ENCODE measurements at places on chromosomes 4 and X.

- no peak for DNase-seq
Measured at GRCh38 chr4:123825596-123826291, 429.1 kb downstream of the SPRY1 start.

DNA sequence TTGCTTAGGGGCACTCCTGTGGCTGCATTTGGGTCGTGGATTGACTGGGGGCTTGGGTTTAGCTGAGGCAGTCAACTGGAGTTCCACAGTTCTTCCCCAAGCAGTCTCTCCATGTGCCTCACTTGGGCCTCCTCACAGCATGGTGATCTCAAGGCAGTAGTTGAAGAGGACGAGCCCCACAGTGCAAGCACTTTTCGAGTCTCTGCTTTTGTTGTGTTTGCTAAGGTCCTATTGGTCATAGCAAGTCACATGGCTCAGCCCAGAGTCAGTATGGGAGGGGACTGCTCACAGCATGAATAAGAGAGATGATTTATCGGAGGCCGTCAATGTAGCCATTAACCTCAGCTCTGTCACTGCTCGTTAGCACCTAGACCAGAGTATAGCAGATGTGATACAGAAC lies 29.7 kb downstream of the BMX start:
- no peak for DNase-seq

DNA sequence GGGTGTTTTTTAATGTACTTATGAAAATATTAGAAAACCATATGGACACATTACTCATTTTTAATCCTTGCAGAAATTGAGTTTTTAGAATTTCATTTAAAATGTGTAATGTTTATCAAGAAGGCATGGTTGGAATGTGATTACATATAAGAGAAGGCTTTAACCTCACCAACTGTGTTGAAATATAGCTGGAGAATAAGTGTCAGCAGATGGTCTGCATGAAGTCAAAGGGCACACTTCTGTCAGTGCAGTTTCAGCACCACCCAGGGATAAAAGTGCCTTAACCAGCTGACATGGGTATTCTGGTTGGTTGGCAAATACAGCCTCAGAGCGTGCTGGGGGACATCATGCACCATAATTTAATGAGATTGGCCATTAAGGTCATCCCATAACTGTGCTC lies 21.2 kb upstream of the ANTXR2 start:
- DNase-seq: no peak

DNA sequence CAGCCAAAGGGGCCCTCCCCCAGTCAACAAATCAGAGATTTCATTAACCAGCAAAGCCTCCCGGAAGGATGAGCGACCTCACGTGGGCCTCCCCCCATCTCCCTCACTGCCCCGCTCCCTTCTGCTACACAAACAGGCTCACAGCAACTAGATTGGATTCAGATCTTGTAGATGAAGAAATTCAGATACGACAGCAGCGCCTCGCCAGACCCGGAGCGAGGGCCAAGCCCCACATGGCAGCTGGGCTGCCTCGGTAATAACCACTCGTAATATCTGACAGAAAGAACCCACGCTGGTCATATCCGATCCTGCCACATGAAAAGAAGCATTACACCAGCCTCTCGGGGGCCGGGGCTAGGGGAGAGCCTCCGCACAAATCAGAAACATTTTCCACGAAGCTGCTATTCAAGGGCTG lies 581.3 kb downstream of the BCOR start:
- no peak for DNase-seq

DNA sequence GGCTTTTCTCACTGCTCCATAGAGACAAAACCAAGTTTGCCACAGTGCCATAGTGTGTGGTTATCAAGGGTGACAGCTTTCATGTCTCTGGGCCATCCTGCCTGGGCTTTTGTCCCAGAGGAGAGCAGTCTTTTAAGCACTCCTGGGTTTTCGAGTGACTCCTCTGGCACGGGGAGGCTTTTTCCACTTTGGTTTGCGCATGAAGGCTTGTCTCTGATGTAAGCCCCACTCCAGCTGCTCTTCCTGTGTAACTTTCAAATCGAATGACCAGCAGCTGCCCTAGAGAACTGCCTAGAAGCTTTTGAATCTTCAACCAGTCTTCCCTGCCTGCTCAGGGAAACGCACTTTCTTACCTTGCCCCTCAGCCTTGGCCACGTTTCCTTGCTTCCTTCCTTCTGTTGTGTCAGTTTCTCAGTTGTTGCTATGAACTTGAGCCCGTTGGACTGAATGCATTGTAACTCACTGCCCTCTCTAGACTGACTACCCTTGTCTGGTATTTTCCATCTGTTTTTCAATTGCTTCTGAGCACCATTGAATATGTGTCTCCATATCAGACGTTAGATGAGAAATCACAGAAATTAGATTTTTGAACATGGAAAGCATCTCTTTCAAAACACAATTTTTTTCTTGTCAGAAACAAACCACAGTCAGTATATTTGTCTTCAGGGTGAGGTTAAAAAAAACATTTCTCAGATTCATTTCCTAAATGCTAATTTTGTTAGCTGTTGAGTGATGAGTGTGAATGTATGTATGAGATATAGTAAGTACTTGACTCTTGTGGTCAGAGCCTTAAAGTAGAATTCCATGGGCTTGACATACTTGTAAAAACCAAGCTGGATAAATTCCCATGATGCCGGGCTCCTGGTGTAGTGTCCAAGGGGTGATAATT lies 45.3 kb downstream of the SLC9A6 start:
- DNase-seq: peak; percentile 49

GRCh38 chr4:55993994-55994663 lies 45.4 kb downstream of the CEP135 start:
- no peak for DNase-seq

DNA sequence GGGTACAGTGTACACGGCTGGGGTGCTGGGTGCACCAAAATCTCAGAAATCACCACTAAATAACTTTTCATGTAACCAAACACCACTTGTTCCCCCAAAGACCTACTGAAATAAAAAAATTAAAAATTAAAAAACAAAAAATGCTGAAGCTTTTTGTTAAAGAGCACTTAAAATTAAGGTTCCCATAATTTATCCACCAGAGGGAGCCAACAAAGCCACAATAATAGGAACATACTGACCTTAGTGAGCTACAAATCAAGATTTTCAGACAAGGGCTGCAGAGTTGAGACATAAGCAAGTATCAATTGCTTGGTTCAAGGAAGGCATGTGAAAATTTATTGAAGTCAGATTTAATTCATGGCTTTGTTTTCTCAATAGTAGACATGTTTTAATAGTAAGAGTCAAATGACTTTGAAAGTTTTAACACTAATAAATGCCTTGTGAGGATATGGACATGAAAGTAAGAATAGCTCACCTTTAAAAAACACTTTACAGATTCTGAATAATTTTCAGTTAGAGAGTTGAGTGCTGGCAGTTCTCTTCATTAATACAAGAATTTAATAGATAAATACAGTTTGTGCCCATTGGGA lies 43.0 kb upstream of the SCOC start:
- no peak for DNase-seq

GRCh38 chrX:16696956-16697355 lies 15.5 kb downstream of the CTPS2 start:
- DNase-seq: no peak

GRCh38 chrX:37786624-37787422 lies 7.0 kb downstream of the CYBB start:
- no peak for DNase-seq

GRCh38 chr4:148090503-148091476 lies 351.4 kb downstream of the NR3C2 start:
- DNase-seq: no peak

GRCh38 chrX:115183980-115184379 lies 5.2 kb upstream of the RBMXL3 start:
- no peak for DNase-seq

GRCh38 chr4:704198-704891 lies 1.3 kb upstream of the PCGF3 start:
- no peak for DNase-seq

GRCh38 chrX:119698845-119699244 lies 5.9 kb upstream of the SEPTIN6 start:
- DNase-seq: no peak

DNA sequence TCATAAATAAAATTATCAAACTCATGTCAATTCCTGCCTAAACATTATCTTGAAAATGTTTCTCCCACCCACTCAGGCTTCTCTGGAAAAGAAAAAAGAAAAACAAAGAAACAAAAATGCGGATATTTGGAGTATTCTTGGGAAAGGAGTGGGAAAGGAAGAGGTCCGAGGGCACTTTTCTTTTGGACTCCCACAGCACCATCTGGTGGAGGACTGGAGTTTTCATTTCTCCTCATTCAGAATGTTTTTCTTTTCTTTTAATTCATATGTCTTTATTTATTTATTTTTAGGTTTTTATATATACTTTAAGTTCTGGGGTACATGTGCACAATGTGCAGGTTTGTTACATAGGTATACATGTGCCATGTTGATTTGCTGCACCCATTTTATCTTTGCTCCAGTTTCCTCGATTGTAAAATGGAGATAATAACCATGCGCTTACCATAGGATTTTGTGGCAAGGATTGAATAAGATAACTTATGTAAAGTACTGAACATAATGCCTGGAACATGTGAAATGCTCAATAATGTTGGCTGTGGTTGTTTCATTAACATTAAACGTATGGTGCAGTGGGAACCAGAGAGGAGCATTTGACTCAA lies 8.0 kb upstream of the KCNE5 start:
- DNase-seq: no peak

GRCh38 chr4:16418814-16419213 lies 192.5 kb upstream of the TAPT1 start:
- DNase-seq: no peak

- DNase-seq: no peak
Measured at GRCh38 chr4:176016601-176017000, 49.0 kb upstream of the WDR17 start.

DNA sequence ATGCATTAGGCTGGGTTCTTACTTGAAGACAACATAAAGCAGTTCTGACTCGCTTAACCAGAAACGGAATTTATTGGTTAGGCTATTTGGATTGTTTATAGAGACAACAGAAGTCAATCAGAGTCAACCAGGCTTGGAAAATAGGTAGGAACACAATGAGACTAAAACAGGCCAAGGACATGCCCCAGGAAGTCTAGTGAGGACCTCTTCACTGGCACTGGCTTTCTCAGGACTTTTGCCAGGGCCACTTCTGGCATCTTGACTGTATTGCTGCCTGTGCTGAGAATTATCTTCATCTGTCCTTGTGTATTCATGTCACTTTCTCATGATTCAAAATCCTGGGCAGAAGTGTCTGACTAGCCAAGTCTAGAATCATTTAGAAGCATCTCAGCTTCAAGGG lies 19.6 kb downstream of the PGAM4 start:
- no peak for DNase-seq

DNA sequence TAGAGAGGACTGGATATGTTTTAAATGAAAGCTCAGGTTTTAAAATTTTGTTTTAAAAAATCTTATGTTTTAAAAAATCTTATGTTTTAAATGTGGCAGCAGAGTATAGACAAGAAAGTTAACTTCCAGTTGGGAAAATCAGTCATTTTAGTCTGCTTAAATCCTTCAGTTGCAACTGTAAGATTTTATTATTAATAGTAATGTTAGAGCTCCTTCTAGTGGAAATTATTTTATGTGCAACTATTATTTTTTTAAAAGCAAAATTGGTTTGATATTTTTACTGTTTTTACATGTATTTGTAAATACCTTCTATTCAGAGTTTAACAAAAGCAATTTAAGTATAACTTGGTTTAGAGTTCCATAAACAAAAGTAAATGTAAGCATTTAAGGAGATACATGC lies 8.5 kb upstream of the NUDT6 start:
- DNase-seq: no peak

DNA sequence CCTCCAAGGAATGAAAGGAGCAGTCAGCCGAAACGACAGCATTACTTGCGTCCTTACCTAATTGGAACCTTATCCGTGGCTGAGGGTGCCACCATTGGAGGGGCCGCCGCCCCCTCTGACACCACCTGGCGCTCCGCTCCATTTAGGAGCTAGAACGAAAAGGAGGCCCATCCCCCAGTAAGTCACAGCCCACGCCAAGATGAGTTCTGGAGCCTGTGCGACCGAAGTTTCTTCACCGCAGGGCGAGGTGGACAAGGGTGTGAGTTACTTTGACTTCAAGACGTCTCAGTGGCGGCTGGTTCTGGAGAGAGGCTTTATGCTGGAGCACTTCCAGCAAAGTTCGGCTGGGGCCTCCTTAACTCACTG lies 729 bp upstream of the IRF2 start:
- peak; percentile 64 for DNase-seq

- DNase-seq: peak; percentile 19
Measured at GRCh38 chrX:111181951-111182350, 86.0 kb downstream of the PAK3 start.

DNA sequence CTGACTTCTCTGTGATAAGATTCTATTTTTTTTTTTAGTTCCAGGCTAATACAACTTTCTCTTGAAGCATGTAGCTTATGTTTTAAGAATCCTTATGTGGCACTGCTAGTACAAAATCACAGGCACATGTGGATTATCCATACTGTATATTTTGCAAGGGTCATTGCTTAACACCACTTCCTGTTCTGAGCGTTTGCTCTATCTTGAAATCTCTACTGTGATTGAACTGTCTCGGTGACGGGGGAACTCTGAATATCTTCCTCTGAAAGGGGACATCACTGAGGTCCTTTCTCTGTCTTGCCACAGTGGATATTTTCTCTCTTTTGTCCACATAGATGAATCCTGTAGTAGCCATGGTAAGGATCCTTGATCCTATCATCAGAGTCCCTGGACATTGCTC lies 2.1 kb upstream of the WFS1 start:
- DNase-seq: no peak

GRCh38 chr4:70473679-70474078 lies 1.7 kb downstream of the MUC7 start:
- DNase-seq: no peak

DNA sequence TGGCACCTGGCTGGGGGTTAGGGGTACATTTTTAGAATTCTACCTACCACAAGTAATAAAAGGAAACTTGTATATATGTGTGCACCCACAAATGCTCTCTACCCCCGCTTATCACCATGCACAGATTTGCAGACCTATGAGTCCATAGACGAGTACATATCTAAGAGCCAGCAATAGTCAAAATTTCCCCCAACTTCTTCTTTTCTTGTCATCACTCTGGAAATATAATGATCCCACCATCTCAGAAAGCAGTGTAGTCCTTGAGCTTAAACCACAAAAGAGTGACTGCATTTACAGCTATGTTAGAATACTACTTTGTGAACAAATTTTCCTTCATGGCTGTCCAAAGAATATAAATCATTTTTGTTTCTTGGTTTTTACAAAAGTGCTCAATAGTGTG lies 66.1 kb downstream of the LHFPL1 start:
- DNase-seq: no peak

- no peak for DNase-seq
Measured at GRCh38 chr4:184238072-184238745, 20.5 kb upstream of the ENPP6 start.

- DNase-seq: peak; percentile 53
Measured at GRCh38 chr4:7653510-7654369, 219.0 kb upstream of the PSAPL1 start.

GRCh38 chr4:73245955-73246354 lies 12.6 kb downstream of the ANKRD17 start:
- no peak for DNase-seq

- DNase-seq: no peak
Measured at GRCh38 chr4:169351872-169352271, 81.1 kb upstream of the SH3RF1 start.

- no peak for DNase-seq
Measured at GRCh38 chrX:46670316-46670715, 88.6 kb downstream of the SLC9A7 start.

All from left hindlimb (tissue), 1 donor.